CD14-positive monocyte (primary cell): ENCODE measurements at places on chromosomes 7 and 10.

DNA sequence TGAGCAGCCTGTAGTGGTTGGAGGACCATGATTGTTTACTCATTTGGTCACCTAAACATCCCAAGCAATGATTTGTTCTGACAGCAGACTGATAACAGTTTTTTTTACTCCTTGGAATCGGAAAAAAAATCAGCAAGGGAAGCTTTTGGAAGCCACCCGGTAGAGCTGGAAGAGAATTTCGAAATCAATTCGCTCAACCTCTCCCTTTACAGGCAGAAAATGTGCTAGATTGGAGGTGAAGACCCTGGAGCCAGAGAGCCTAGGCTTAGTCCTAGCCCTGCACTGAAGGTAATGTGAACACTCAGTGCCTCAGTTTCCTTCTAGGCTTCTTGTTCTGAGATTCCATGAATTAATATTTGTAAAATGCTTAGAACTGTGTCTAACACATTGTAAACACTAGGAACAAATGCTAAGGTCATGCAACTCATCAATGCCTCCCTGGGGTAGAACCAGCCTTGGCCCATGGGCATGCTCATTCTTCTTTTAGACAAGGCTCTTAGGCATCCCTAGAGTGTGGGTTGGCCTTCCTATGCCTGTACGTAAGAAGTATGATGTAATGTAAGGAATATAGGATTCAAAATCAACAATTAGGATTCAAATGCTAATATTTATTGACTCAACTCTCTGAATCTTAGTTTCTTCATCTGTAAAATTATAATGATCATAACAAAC lies 52.7 kb downstream of the MET start:
- no peak for DNase-seq

DNA sequence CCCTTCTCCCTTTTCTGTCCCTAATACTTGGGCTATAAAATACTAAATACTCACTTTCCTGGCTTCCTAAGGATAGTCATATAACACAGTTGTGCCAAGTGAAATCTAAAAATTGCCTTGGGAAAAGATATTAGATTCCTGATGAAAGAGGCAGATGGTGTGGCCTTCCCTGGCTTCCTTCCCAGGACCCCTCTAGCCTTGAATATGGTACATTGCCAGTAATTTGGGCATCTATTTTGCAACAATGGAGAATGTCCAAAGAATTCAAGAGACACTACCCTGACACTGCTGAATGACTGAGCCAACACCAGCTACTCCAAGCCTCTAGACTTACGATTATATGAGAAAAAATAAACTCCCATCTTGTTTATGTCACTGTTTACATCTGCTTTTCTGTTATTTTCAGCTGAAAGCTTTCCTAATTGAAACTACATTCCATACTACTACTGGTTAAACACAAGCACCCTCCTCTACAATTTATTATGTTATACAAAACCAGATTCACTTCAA lies 17.9 kb downstream of the COPG2 start:
- no peak for DNase-seq

GRCh38 chr7:1908823-1909420 lies 238.8 kb downstream of the ELFN1 start:
- no peak for DNase-seq

DNA sequence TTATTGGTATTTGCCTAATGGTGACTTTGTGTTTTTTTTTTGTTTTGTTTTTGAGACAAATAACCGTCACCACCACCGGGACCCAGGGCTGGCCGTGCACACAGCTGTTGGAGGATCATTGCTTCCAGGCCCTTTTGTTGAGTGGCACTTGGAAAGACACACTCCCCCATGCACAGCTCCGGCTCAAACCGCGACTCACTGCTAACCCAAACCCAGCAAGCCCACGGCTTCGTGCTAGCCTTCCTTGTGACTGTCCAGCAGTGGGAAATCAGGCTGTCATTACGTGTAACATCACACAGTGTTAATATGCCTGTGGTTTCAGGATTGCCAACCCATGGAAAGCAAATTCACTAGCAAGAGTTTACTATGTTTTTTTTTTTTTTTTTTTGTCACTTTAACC lies 17.4 kb downstream of the BNIP3 start:
- no peak for DNase-seq

DNA sequence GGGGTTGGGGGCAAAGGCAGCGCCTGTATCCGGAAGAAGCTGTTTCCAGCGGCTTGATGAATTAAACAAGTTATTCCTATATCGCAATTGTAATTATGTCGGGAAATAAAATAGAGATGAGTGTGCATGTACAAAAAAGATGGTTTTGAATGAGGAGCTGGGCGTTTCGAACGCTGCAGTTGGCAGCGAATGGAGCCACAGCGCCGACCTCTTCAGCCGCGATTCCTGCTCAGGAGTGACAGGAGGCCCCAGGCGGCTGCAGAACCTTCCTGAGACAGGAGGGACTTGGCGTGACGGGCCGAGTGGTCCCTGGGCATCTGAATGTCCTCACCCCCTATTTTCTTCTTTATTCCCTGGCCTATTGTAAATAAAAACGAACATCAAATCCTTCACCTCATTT lies 184.9 kb downstream of the DNAJB6 start:
- DNase-seq, result no peak

DNA sequence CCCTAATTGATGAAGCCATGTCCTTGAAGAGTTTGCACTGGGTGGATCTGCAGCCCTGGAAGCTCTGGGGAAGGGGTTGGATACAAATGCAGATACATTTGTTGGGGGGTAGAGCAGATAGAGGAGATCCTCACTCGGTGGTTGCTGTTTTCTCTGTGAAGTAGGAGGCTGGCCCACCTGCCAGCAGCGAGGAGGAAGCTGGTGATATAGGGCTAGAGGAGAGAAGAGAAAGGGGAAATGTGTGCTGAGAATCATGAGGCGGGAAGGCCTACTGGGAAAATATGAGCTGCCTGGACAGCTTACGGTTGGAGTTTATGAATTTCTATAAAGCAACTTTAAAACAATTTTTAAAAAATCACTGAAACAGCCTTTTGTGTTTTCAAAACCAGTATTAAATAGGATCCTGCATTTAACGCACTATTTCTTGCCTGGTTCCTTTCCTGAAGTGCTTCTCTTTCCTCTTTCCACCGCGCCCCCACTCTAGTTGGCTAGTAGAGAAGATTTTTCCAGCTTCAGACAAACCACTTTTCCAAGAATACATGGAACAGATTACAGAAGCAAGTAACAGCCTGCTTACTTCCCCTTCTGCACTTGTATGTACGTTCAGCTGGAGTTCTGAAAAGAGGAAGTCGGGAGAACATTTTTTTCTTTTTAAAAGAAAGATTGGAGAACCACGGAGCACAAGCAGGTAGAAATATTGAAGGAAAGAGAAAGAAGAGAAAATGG lies 100.6 kb upstream of the GLCCI1 start:
- DNase-seq, result peak; percentile 36

DNA sequence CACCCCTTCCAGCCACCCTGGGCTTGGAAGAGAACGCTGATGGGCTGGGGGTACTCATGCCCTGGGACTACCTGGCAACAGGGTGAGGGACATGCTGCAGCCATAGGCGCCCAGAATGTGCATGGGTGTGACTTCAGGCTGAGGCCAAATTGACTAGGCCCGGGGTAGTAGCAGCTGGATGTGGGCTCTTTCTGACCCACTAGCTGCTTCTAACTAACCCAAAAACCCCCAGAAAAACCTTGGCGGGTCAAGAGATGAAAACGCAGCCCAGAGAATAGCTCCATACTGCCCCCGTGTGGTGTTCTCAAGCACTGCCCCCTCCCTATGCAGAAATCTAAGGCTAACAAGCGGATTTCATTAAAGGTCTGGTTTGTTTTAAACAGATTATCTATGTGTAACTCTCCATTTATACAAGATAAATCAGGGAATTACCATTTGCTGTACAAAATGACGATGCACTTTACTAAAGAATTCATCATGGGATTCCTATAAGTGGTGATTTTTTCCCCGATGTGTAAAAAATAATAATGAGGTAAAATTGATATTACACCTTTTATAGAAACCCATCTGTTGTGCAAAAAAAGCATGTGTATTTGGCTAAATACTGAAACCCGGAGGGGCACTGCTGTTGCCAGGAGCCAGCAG lies 4.2 kb downstream of the SMARCD3 start:
- peak; percentile 54 for DNase-seq

DNA sequence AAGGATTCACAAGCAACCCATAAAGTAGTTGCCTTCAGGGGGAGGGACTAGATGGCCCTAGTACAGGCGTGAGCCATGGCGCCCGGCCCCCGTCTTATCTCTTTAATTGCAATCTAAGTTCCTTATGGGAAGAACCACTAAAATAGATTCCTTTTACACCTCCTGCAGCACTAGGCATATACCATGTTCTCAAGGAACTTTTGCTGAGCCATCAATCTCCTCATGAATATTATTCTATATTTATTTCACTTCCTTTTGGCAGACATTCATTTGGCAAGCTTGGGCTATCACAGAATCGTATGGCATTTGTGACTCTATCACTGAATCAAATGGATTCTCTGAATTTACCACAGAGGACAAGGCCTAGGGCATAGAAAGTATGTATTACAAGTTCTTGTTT lies 14.8 kb upstream of the DNAJC12 start:
- DNase-seq, result no peak

DNA sequence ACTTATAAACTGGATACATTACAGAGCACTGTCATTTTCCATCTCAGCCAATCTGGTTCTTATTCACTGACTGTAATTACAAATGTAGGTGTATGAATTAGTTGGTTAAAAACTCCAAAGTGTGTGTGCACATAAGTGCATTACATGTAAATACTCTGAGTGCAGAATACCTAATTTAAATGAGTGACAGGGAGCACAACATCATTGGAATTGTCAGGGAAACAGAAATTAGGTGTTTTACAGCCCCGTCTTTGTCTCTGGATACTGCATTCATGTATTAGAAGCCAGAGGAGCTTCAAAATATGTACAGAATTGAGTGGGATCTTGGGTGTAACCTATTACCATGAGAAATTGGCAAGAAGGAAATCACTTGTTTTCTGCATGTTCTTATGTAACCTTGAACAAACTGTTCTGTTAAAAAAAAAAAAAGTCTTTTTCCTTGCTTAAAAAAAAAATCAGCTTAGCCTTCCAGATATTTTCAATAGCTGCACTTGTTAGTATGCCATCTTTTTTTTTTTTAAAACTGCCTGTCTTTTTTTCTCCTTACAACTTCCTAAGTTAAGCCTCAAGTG lies 31.1 kb downstream of the CELF2 start:
- no peak for DNase-seq

- no peak for DNase-seq
These were observed 59.0 kb downstream of the IKZF1 start for GRCh38 chr7:50363327-50364060.

- no peak for DNase-seq
These were observed 219.8 kb downstream of the MAD1L1 start for GRCh38 chr7:2012981-2013380.

GRCh38 chr10:33247221-33247922 lies 87.1 kb downstream of the NRP1 start:
- DNase-seq, result no peak

DNA sequence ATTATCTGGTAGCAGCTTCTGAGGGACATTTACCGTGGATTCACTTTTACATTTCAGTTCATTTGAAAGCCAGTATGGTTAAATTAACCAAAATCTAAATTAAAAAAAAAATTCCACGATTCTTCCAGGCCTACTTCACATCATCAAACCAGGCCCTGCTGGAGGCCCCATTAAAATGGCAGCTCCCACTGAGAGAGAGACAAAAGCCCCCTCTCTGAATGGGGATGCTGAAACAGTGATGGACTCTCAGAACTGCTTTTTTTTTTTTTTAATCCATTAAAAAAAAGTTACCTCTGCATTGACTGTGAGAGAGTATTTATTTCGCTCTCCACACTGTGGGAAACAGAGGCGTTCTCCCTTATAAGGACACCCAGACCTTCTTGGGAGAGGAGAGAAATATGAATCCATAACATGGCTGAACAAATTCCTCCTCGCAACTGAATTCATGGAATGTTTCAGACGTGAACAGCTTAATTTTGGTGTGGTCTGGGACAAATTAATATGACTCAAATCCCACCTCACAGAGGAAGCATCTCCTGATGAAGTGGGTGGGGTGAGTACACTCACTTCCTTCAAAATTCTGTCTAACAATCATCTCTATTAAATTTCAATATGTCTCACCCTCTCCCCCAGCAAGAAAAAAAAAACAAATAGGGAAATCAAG lies 73.5 kb downstream of the SAMD9 start:
- no peak for DNase-seq

DNA sequence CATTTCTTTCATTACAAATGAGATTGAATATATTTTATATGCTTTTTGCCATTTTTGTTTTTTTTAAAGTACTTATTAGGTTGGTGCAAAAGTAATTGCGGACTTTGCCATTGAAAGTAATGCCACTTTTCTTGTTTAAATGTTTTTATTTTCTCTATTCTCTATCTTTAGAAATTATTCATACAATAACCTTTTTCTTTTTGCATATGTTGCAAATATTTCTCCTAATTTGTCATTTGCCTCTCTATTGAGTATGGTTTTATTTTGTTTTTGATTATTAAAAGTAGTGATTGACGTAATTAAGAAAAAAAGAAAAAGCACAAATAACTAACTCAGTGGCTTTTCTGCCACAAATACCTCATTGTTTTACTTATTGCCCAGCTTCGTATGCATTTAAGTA lies 172.4 kb downstream of the NPSR1 start:
- no peak for DNase-seq

- no peak for DNase-seq
These were observed 26.1 kb upstream of the PRKAR1B start for GRCh38 chr7:753190-753589.

DNA sequence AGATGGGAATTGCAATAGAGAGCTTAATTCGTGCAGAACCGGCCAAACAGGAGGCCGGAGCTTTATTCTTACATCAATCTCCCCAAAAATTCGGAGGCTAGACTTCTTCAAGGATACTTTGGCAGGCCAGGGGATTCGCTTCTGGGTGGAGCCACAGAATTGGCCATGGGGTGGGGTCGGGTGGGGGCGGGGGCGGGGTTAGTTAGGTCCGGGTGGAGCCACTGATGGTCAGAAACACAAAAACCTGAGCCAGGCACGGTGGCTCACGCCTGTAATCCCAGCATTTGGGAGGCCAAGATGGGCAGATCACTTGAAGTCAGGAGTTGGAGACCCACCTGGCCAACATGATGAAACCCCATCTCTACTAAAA lies 87.5 kb downstream of the SEPTIN14 start:
- no peak for DNase-seq

- DNase-seq, result no peak
These were observed 36.9 kb upstream of the GOLGA7B start for GRCh38 chr10:97812696-97813095.

DNA sequence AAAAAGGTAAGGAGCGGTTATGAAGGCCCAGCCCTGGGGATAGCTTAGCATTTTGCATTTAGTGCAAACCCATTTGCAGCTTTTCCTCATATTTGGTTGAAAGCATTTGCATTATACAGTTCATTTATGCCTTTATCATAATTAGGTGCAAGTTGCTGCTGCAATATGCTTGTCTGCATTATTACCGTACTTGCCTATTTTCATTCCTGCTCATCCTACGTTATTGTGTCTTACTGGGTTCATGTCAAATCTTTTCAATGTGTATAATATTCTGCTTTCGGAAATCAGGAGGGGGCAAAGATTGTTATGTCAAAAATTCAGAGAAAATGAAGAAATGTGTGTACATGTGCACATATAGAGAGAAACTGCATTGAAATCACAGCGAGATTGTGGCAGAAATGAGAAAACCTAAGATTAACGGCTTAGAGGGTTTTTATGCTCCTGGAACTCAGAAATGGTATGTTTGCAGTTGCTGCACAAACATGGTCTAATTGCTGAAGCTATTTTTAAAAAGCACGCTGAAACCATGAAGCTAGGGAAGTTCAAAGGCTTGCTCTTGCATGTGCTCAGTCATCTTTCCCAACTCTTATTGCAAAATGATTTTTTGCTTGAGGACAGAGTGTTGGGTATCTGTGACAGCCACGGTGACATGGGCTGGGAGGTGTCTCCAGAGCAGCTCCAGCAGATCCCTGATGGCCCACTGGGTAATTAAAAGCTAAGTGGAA lies 613.2 kb downstream of the SDK1 start:
- DNase-seq, result peak; percentile 20
